Fibroblast of the aortic adventitia (primary cell): ENCODE measurements at places on chromosomes 5 and 9.

DNA sequence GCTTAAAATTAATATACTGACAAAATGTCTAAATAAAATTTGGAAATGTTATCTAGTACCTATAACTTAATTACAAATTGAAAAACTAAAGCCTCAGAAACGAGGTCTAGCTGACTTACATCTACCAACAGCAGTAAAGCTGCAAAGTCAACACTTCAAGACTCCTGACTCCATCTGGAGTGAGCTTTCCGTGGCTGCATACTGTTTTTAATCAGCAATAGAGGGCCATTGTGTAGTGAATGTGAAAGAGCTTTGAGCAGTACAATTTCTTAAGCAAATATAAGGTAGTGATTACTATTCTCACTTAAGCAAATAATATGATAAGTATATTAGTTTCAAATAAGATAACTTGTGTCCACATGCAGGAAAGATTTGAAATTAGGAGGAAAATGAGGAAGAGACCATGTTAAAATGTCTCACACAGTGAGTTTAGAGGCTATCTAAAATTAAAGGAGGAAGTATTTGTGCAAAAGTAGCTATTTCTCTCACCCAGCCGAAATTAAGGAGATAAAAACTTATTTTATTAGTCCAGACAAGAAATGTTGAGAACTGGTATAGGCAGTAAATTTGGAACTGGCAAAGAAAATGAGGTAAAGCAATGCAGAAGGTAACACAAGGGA lies 6.4 kb downstream of the SPINK6 start:
- no peak for DNase-seq

GRCh38 chr5:142888469-142889085 lies 118.4 kb downstream of the ARHGAP26 start:
- peak; percentile 82 for DNase-seq

DNA sequence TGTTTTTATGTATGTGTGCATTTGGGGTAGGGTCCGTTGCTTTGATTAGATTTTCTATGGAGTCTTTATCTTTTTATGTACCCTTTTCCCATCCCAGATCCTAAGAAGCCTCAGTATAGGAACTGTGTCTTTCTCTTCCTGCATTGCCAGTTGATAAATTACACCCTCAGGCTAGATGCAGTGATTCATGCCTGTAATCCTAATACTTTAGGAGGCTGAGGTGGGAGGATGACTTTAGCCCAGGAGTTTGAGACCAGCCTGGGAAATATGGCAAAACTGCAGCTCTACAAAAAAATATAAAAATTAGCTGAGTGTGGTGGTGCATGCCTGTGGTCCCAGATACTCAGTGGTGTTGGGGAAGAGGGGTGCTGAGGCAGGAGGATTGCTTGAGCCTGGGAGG lies 40.2 kb downstream of the NLN start:
- DNase-seq = no peak

- peak; percentile 96 for DNase-seq
These were observed 45.4 kb downstream of the RAB14 start for GRCh38 chr9:121156263-121156731.
